ENCODE measurements at places on chromosomes 4 and X. TPM values are rescaled to one million over a fixed set of nuclear protein-coding genes. Genes with fewer than 3 reads are reported as not detected.

The EPHA5 gene
- not detected for total RNA-seq

The ENPP6 gene
- 0.26 TPM for total RNA-seq

The EDA2R gene
- 0.92 TPM for total RNA-seq

The SLC25A53 gene
- 5.8 TPM for total RNA-seq

The ASMT gene
- total RNA-seq = not detected

The OTUD6A gene
- not detected for total RNA-seq

The SPON2 gene
- total RNA-seq = 6.5 TPM

The GATB gene
- total RNA-seq = 28.4 TPM

The MAPK10 gene
- total RNA-seq = 0.29 TPM

The ITIH6 gene
- total RNA-seq = not detected

The GPC3 gene
- 0.18 TPM for total RNA-seq

GRCh38 chrX:40094041-40094899 is 3.5 kb downstream of the BCOR start:
- no peak for DNase-seq
- H3K27ac ChIP-seq = peak overlapping the region; percentile 38
- H3K27me3 ChIP-seq = no peaks in the 10 kb centered on the region
- H3K4me1 ChIP-seq = peaks cover 28% of the 10 kb centered on the region
- H3K36me3 ChIP-seq = peaks cover 6% of the 10 kb centered on the region
- peak overlapping the region; percentile 87 for H3K4me3 ChIP-seq

DNA sequence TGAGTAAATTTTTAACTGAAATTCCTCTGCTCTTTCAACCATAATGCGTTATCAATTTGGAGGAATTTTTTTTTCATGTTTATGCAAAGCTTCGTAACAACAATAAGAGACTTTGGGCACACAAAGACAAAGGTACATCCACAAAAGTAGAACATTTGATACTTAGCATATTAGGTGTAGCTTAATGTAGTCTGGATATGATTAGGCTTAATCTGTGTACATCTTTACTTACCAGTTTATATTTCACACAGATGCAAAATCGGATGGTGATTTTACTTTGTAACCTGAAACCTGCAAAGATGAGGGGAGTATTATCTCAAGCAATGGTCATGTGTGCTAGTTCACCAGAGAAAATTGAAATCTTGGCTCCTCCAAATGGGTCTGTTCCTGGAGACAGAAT is 20.3 kb downstream of the AIMP1 start:
- no peak for DNase-seq
- H3K4me3 ChIP-seq = no peak overlapping the region
- H3K27ac ChIP-seq = no peak overlapping the region
- H3K4me1 ChIP-seq = peaks cover 22% of the 10 kb centered on the region
- H3K36me3 ChIP-seq = peaks cover 76% of the 10 kb centered on the region
- no peaks in the 10 kb centered on the region for H3K27me3 ChIP-seq

DNA sequence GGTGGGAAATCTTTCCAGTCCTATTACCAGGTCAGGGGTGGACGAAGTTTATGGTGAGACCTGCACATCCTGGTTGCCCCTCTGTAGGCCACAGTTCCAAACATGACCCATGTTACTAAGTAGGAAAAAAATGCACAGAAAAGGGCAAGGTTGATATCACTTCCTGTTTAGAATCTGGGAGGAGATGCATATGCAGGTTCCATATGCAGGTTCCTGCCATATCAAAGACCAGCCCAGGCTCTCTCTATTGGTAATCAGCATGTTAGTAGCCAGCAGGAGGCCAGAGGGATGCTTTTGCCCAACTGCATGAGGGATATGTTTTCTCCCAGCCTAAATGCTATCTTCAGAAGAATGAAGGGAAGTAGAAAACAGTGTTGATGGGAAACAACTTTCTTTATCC is 657.2 kb downstream of the ANKRD50 start:
- H3K36me3 ChIP-seq = no peaks in the 10 kb centered on the region
- no peak overlapping the region for H3K27ac ChIP-seq
- H3K4me3 ChIP-seq = no peak overlapping the region
- H3K27me3 ChIP-seq = no peaks in the 10 kb centered on the region

- no peak overlapping the region for H3K4me3 ChIP-seq
- DNase-seq = no peak
- no peaks in the 10 kb centered on the region for H3K4me1 ChIP-seq
- H3K27me3 ChIP-seq = peaks cover 47% of the 10 kb centered on the region
- no peak overlapping the region for H3K27ac ChIP-seq
Observed at GRCh38 chrX:123188081-123188480, 4.0 kb downstream of the GRIA3 start.

DNA sequence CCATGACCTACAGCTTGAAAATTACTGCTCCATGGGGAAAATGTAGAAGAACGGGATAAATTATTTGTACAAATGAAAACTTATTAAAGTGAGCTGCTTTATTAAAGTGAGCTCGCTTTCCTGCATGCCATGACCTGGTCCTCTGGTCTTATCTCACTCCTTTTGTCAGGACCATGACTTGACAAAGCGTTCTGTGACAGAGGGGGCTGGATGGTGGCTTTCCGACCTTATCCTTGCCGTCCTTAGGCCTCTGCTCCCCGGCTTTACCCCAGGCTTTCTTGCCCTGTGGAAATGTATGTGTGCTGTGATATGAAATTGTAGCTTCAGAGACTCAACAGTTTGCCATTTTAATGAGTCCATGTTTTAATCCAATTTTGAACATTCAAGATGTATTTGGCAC is 44.0 kb upstream of the FBXW7 start:
- no peak overlapping the region for H3K4me3 ChIP-seq
- H3K27me3 ChIP-seq = no peaks in the 10 kb centered on the region
- no peaks in the 10 kb centered on the region for H3K4me1 ChIP-seq
- DNase-seq = no peak
- H3K27ac ChIP-seq = no peak overlapping the region

DNA sequence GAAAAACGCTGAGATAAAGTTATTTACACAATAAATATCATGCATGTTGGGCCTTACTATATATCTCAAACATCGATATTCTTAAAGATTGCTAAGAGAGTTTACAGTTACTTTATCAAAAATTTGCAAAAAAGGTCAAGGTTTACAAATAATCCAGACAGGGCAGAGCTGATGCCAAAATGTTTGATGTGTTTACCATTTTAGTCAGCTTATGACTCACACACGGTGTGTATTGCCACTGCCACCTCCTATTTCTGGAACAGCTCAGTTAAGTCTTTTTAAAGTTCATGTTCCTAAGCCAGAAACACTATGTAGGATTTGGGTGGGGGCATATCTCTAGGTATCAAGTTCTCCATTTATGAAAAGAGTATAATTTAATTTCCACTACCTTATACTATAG is 580.6 kb downstream of the INPP4B start:
- peaks cover 62% of the 10 kb centered on the region for H3K4me1 ChIP-seq
- H3K27me3 ChIP-seq = no peaks in the 10 kb centered on the region
- H3K36me3 ChIP-seq = peaks cover 76% of the 10 kb centered on the region
- H3K27ac ChIP-seq = peak overlapping the region; percentile 51
- H3K4me3 ChIP-seq = no peak overlapping the region
- no peak for DNase-seq

GRCh38 chr4:77662396-77662795 is 56.8 kb downstream of the CXCL13 start:
- no peaks in the 10 kb centered on the region for H3K4me1 ChIP-seq
- H3K27me3 ChIP-seq = peaks cover 6% of the 10 kb centered on the region
- DNase-seq = no peak
- no peak overlapping the region for H3K27ac ChIP-seq
- no peak overlapping the region for H3K4me3 ChIP-seq

- no peak overlapping the region for H3K4me3 ChIP-seq
- DNase-seq = no peak
- H3K36me3 ChIP-seq = peaks cover 16% of the 10 kb centered on the region
- no peak overlapping the region for H3K27ac ChIP-seq
Observed at GRCh38 chr4:7782783-7783182, 156.9 kb downstream of the AFAP1 start.

DNA sequence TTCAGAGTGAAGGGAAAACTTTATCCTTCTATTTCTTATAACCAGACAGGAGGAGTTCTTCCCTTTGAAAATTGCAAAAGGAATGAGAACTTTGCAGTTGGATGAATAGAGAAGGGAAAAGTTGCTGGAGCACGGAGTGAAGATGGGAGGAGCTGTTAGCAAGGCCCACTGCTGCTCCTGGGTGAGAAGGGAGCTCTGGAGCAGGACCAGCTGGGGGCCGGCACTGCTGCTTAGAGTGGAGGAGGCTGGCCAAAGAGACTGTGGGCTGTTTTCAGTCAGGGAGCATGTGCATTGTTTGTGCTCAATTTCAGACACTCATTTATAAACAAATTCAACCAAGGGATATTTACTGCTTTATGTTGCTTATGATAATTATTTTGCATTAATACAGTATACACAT is 164.2 kb downstream of the STIM2 start:
- H3K27me3 ChIP-seq = no peaks in the 10 kb centered on the region
- no peak overlapping the region for H3K27ac ChIP-seq
- H3K36me3 ChIP-seq = peaks cover 9% of the 10 kb centered on the region
- H3K4me1 ChIP-seq = peaks cover 5% of the 10 kb centered on the region
- no peak for DNase-seq
- no peak overlapping the region for H3K4me3 ChIP-seq

GRCh38 chrX:68867458-68868112 is 38.8 kb downstream of the EFNB1 start:
- no peak overlapping the region for H3K4me3 ChIP-seq
- no peak overlapping the region for H3K27ac ChIP-seq
- DNase-seq = no peak
- peaks cover 8% of the 10 kb centered on the region for H3K4me1 ChIP-seq
- no peaks in the 10 kb centered on the region for H3K27me3 ChIP-seq
- no peaks in the 10 kb centered on the region for H3K36me3 ChIP-seq

- H3K4me3 ChIP-seq = no peak overlapping the region
- DNase-seq = no peak
- no peaks in the 10 kb centered on the region for H3K36me3 ChIP-seq
- no peaks in the 10 kb centered on the region for H3K27me3 ChIP-seq
Observed at GRCh38 chr4:3524349-3524748, 7.9 kb downstream of the LRPAP1 start.

DNA sequence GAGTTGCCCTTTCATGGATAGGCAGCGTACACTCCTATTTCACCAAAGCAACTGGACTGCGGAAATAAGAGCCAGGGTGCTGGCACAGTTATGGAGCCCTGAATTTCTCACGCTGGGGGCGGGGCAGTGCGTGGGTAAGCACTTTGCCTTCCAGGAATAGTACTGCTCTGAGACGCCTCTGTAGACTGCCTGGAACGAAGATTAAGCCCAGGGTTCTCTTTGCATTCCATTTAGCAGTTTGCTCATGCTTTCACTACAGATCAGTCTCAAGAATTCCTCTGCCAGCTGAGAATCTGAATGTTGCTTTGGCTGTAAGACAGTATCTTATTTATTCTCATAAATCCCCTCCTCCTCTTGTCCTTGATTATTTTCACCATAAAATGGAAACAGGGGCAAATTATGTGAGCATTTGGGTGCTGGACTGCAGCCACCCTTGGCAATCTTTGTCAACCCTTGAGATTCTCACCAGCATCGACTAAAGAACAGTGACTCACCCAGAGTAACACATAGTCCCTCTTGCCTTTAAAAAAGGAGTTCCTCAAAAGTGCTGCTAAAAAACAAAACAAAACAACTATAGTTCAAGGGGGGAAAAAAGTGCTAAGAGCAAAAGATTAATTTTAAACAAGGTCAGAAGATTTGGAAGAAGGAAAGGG is 88.9 kb upstream of the CITED1 start:
- peaks cover 5% of the 10 kb centered on the region for H3K36me3 ChIP-seq
- H3K4me1 ChIP-seq = no peaks in the 10 kb centered on the region
- no peak for DNase-seq

Measured in activated naive CD8-positive, alpha-beta T cell treated with anti-CD3 and anti-CD28 coated beads for 36 hours (primary cell).